ENCODE measurements at places on chromosomes 7 and 10. TPM values are rescaled to one million over a fixed set of nuclear protein-coding genes. Genes with fewer than 3 reads are reported as not detected.
A peak's percentile ranks its signal among the peaks of the same experiment; 100 is the strongest.

The SEC61A2 gene
- 4.4 TPM for total RNA-seq

The SMARCD3 gene
- 20.9 TPM for total RNA-seq

The NEUROD6 gene
- not detected for total RNA-seq

The TECTB gene
- not detected for total RNA-seq

The SGPL1 gene
- total RNA-seq: 58.3 TPM

The CACNA2D1 gene
- 31.6 TPM for total RNA-seq

The SUN3 gene
- total RNA-seq: 17.0 TPM

The CCL24 gene
- total RNA-seq: 0.45 TPM

The KLF14 gene
- not detected for total RNA-seq

The SLC29A4 gene
- 8.7 TPM for total RNA-seq

The OGDHL gene
- not detected for total RNA-seq

GRCh38 chr10:109430799-109431198 is 492.5 kb downstream of the XPNPEP1 start:
- no peak for DNase-seq

DNA sequence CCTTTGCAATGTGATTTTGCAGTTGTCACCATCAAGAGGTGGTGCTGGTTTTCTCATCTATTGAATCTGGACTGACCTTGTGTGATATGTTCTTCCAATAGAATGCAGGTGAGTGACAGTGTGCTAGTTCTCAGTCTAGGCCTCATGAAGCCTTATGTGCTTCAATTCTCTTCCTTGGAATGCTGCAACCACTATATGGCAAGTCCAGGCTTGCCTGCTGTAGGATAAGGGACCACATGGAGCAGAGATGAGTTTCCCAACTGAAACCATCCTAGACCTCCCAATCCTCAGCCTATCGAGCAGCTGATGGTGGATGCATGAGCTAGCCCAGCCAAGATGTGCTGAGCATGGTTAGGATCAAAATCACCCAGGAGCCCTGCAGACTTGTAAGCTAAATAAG is 32.6 kb upstream of the ARHGAP21 start:
- DNase-seq: no peak

GRCh38 chr10:121154846-121155245 is 303.7 kb downstream of the WDR11 start:
- DNase-seq: no peak

DNA sequence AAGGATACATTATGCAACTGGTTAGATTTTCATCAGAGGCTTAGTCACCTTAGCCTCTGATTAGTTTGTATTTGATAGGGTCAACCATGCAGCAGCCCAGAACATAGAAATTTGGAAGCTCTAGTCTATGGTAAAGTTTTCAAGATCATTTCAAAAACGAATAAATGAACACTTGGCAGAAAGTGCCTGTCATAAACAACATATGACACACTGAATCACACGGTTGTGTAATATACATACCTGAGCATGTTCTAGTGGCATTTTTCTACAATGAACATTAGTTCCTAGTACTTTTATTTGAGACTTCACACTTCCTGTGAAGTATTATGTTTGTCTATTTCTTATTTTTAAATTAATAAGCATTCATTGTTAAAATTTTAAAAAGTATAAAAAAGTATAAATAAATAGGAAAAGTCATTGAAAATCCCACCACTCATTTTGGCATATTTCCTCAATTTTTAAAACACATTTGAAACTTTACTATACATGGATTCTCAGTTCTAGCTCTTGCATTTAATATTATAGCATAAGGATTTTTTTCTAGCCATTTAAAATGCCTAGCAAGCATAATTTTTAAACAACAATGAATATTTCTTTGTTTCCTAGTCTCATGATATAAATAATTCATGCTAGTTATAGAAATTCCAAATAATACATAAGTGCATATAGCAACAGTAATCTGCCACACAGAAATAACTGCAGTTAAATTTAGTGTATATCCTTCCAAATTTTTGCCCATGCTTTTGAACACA is 25.7 kb upstream of the PRPS1L1 start:
- DNase-seq: no peak

DNA sequence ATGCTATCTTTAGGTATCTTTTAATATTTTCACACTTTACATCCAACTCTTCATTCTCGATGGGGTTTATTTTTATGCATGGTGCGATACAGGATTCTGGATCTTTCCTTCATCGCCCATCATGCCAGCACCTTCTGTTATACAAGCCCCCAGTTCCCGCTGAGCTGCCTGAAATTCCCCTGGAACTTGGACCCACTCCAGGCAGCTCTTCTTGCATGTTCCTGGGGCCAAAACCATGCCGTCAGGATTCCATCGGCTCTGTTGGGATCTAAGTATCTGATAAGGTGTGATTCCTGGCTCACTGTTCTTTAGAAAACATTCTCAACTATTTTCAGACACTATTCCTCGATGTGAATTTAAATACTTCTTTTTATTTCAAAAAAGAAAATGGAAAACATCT is 40.5 kb upstream of the PPP2R2D start:
- DNase-seq: no peak

DNA sequence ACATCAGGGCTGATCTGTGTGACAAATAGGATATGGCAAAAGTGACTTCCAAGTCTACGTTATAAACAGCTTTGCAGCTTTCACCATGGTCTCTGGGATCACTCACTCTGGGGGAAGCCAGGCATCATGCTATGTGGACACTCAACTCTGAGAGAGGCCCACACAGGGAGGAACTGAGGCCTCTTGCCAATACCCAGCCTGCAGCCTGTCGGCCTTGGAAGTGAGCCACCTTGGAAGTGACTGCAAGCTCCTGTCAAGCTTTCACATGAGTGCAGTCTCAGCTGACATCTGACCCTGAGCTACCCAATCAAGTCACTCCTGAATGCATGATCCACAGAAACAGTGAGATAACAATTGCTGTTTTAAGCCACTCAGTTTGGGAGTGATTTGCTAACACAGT is 56.5 kb downstream of the MMRN2 start:
- no peak for DNase-seq

- DNase-seq: no peak
Observed at GRCh38 chr7:121303422-121304101, 25.2 kb upstream of the WNT16 start.

- no peak for DNase-seq
Observed at GRCh38 chr10:92993699-92994272, 66.8 kb upstream of the CYP26C1 start.

- no peak for DNase-seq
Observed at GRCh38 chr10:75294031-75294437, 58.3 kb upstream of the COMTD1 start.

DNA sequence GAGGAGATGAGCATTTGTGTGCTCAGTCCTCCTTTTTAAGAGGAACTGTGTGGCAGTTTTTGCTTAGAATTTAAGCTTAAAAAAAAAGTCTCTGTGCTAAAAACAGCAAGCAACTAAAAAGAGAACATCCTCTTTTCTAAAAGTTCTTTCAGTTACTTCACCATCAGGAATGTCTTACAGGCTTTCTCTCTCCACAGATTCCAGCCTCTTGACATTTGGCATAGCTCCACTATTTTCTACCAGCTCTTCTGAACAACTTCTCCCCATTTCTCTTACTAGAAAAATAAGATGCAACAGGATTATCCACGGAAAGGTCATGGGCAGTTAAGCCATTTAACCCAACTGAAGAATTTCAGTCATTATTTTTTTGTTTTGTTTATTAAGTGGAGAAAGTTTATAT is 13.2 kb downstream of the PCLO start:
- DNase-seq: peak; percentile 21

GRCh38 chr7:39746103-39746819 is 122.9 kb downstream of the RALA start:
- DNase-seq: peak; percentile 75

- no peak for DNase-seq
Observed at GRCh38 chr10:52082307-52082706, 231.8 kb upstream of the DKK1 start.

- DNase-seq: no peak
Observed at GRCh38 chr7:38310591-38311101, 37.2 kb upstream of the TARP start.

DNA sequence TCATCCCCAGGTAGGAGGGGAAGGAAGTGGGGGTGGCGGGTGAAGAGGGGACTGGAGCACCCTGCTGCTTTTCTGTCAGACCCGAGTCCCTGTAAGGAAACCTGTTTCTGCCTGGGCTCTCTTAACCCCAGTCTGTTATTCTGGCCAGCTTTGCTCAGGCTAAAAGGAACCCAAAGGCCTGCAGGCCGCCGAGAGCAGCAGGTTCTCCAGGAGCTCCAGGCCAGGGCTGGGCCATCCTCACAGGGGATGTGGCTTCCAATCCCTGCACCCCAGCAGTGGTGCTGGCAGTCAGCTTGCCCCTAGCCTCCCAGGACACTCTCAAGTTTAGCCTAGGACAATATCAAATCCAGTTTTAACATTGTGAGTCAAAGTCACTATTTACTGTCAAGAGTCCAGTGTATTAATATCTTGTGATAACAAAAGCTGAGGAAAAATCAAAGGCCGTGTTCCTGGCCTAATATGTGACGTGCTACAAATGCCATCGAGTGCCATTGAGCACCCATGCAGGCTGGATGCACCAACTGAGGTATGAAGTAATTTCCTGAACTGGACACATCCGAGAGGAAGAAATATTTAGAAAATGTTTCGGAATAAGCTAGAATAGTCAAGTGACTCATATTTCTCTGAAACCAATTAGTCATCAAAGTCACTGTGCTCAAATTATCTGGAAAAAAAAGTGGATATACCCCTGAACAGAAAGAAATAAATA is 7.0 kb downstream of the PKD1L1 start:
- peak; percentile 65 for DNase-seq

- DNase-seq: no peak
Observed at GRCh38 chr7:118862740-118863139, 638.2 kb downstream of the ANKRD7 start.

DNA sequence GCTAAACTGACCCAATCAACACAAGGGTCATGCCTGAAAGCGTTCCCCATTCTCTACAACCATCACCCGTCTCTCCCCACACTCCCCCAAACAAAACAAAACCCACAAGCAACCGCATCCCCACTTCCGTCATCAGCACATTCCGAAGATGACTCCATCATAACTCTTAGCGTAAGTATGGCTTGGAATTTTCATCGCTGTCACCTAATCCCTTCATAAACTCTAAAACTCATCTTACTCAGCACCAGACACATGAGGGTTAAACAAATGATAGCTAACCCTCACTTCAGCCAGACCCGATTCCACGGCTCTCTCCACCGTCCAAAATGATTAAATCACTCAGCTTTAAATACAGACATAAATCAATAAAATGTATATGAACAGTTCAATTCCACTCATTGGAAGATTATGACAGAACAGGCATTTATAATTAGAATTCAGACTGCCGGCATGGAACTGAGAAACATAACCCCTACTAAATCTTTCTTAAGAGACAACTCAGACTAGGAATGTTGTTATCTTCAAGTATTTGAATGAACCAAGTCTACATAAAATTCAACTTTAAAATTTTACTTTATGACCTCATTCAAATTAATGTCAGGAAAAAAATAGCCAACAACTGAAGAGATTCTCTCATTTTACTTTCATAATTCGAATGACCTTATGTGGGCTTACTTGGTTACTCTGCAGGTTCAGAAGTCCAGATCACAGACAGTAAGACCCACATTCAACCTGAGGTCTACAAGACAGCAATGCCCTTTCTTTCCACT is 215.9 kb downstream of the PARD3 start:
- DNase-seq: no peak

DNA sequence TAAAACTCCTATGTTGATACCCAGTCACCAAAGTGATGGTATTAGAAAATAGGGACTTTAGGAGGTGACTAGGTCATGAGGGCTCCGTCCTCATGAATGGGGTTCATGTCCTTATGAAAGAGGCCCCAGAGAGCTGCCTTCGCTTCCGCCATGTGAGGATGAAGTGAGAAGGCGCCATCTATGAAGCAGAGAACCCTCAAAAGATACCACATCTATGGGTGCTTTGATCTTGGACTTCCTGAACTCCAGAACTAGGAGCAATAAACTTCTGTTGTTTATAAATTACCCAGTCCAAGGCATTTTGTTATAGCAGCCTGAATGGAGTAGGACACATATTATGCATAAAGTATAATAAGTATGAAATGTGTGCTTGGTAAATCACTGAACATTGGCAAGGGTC is 8.1 kb upstream of the PDSS1 start:
- DNase-seq: no peak

DNA sequence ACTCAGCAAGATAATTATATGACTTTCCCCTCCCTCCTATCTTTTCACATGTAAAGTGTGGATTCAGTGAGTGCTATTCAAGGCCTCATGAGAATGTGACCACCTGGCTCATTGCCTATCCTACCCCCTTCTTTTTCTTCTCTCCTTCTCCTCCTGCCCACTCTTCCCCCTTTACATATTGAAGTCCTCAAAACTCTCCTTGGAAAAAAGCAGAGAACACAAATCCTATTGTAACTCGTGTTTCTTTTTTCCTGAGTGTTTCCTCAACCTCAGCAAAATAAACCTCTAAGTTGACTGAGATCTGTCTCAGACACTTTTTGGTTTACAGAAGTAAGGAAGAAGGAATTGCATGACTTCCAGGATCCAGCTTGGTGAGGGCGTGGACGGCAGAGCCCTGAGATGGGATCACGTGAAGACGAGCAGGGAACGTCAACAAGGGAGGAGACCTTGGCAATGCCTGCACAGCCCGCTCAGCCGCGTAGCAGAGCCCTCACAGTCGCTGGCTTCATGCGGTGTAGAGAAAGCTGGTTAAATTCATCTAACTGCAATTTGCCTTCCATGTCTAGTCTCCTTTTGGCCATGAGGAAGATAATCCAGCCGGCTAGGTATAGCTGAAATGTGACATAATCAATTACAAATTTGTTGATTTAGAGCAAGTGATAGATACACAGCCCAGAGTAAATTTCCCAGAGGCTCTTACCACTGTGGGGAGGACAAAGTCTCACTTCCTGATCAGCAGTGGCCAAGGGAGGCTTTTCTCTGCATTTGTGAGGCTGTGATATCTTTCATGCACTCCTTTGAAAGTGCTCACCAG is 75.7 kb downstream of the LYZL2 start:
- no peak for DNase-seq

DNA sequence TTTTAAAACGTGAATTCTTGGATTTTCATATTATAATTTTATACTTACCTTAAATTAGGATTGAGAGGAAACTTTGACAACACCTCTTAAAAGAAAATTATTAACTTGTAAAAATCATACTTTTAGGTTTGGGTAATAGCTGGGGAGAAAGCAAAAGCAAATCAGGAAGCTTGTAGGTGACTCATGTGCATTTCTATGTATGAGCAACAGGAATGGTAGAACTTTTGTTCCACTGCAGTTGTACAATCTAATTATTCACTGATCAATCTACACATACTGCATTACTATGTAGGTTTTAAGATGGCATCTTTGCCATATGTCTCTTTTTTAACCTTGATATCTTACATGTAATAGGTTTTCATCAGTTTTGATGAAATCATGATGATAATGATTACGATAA is 223.2 kb downstream of the PRKG1 start:
- no peak for DNase-seq

GRCh38 chr10:94239696-94240095 is 123.0 kb downstream of the NOC3L start:
- DNase-seq: no peak

Measured in SJSA1 (cell line).